AG08396 (cell line): ENCODE measurements at places on chromosomes 1 and 21.

DNA sequence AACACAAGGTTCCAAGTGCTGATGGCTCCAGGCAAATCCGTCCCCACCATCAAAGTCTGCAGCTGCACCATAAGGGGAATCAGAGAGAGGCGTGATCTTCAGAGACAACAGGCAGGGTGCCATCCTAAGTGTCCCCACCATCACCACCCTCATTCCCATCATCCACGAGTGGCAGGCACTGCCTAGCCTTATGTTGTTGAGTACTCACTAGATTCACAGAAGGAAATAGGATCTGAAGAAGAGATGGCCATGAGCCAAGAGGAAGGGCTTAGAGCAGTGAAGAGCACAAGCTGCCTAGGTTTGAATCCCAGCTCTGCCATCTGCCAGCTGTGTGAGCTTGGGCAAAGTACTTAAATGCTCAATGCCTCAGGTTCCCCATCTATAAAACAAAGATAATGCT lies 207.3 kb upstream of the CSF3R start:
- DNase-seq: no peak

- DNase-seq: no peak
These were observed 104.4 kb downstream of the OMA1 start for GRCh38 chr1:58442114-58442513.

DNA sequence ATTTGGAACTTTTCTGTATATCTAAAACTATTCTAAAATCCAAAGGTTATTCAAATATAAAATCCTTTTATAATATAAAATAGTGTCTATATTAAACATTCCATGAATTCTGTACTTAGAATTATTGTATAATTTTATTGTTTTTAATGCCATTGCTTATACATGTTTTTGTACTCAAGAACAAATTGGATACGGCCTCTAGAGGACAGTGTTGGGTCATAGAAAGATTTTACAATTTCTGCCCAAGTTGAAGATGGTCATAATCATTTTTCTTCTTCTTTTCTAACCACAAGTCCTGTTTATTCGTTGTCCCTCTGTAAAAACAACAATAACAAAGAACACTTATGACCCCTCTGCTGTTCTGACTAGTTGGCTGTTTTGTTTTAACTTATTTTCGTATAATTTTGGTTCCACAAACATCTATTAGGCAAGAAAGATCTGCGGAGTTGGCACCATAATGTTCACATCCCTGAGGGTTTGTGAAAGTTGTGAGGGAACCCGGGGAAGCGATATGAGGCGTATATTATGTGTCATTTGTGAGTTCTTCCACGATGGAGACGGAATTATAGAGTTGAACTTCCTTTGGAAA lies 75.7 kb upstream of the KIF26B start:
- DNase-seq: no peak

- DNase-seq: no peak
These were observed 39.7 kb upstream of the RUNX3 start for GRCh38 chr1:24969596-24970398.

- no peak for DNase-seq
These were observed 15.1 kb upstream of the MAB21L3 start for GRCh38 chr1:116096013-116096618.

DNA sequence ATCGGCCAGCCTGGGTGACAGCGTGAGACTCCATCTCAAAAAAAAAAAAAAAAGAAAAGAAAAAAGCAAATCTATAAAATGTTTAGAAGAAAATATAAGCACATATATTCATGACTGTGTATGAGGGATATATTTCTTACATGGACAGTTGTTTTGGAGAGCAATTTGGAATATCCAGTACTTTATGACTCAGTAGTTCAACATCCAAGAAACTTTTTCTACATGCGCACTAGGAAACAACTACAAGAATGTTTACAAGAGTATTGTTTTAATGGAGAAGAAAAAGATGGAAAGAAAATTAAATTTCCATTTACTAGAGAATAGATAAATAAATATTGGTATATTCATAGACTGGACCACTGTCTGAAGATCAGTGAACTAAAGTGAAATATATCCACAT lies 77.5 kb downstream of the MAST2 start:
- DNase-seq: no peak

DNA sequence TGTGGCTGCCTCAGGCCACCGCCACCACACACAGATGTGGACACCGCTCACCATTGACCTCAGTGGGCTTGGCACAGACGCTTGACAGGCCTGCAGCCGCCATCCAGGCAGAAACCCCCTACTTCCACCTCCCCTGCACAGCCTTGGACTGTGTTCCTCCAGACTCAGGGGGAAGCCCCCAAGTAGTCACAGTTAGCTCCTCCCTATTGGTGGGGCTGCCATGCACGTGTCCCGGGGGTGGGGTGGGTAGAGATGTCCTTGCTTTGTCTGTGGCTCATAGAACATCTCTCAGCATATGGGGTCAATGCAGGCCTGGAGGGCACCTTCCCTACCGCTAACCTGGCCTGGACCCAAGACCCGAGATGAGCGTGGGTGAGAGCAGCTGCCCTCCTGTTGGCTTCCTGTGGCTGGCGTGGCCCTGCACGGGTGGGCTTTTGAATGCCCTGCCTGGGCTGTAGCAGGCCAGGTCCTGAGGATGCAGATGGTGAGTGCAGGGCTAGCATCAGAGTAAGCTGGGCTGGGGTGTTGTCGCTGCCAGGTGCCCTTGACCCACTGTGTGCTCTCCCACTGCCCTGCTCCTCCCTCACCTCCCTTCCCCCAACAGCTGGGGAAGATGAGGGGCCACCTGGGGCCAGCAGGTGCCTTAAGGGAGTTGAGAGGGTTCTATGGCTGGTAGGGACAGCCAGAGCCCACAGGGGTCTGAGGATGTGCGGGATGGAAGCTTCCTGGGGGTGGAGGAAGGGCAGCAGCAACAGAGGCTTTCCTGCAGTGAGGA lies 6.2 kb downstream of the CROCC start:
- DNase-seq: no peak

DNA sequence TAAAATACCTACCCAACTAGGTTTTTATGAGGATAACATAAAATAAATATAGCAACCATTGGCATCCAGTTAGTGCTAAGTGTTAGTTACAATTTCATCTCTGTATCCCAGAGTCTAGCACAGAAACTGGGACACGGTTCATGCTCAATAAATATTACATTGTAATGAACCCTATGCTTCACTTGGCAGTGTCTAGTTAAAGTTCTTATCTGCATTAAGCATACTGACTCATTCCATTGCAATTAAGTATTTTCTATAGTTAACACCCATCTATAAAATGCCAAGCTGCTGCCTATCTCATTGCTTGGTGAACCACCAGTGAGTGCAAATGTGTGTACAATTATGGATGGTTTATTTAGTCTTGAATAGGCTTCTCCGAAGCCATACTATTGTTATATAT lies 15.2 kb downstream of the CHML start:
- DNase-seq: no peak

- DNase-seq: no peak
These were observed 303.3 kb upstream of the DUSP10 start for GRCh38 chr1:222045236-222045635.

- DNase-seq: no peak
These were observed 35.1 kb upstream of the DIP2A start for GRCh38 chr21:46423546-46424038.

- no peak for DNase-seq
These were observed 73.4 kb downstream of the CD2 start for GRCh38 chr1:116827607-116828105.

- no peak for DNase-seq
These were observed 600 bp downstream of the ASTN1 start for GRCh38 chr1:177163844-177164379.

- no peak for DNase-seq
These were observed 69.2 kb downstream of the SH3GLB1 start for GRCh38 chr1:86773341-86774288.

DNA sequence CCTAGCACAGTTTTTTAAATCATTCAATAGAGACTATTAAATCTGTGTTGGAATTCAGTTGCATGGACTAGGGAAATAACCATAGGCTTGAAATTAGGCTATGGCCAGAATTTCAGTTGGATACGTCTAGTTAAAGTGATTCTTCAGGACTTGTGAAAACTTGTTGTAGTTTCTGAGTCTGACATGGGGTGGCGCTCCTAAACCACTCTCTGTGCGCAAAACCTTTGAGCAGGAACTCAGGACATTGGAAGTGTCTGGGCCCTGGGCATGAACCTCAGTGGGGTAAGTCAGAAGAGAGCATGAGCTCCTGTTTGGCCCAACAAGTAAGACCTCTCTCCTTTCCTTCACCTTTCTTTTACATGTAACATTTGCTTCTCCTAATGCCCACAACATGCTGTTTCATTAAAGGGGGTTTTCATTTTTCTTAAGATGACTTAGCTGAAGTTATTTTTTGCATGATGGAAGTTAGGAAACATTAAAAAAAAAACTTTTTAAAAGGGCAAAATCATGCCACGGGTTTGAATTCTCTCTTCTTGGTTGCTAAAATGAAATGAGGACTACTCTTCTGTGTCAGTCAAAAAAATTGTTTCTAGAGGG lies 17.1 kb upstream of the CCDC190 start:
- DNase-seq: peak; percentile 57

GRCh38 chr1:41640141-41640751 lies 155.8 kb upstream of the EDN2 start:
- no peak for DNase-seq

DNA sequence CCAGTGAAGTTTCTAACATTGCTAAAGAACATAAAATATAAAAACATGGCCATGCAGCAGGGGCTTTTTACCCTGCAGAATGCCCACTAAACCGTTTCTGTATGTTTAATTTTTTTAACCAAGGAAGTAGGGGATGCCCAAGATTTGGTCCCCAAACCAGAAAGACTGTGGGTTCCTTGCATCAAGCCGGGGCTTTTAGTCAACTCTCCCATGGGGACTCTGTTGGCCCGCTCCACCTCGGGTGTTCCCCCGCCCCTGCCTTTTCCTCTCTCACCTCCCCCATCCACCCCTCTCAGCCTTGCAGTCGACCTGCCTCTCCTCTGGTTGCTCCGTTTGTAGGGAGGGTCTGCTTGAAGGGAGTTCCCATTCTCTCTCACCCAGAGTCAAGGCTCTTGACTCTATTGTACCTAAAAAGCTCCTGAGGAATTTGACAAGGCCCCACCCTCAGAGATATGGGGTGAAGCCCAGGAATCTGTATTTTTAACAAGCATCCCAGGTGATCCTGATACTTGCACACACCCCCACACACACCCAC lies 117.5 kb downstream of the TOMM20 start:
- no peak for DNase-seq

DNA sequence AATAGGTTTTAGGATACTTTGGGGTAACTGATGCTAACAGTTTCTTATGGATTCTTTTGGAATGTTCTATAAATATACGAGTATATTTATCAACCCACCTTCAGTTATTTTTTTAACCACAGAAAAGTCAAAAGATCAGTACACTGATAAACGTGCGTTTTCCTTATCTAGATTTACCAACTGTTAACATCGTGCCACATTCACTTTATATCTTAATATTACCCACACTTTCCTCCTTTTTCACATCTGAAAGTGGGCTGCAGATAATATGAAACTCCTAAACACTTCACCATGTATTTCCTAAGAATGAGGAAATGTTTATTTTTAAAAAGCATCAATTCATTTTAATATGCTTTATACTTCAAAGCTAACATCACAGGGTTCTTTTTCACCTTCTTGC lies 7.7 kb downstream of the ATF6 start:
- no peak for DNase-seq

DNA sequence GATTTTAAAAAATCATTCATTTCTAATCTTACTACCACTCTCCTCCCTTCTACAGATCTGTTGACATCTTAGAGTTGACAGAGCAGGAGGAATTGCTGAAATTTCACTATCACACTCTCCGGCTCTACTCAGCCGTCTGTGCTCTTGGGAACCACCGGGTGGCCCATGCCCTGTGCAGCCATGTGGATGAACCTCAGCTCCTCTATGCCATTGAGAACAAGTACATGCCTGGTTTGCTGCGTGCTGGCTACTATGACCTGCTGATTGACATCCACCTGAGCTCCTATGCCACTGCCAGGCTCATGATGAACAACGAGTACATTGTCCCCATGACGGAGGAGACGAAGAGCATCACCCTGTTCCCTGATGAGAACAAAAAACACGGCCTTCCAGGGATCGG lies 276.7 kb downstream of the ZP4 start:
- DNase-seq: no peak

DNA sequence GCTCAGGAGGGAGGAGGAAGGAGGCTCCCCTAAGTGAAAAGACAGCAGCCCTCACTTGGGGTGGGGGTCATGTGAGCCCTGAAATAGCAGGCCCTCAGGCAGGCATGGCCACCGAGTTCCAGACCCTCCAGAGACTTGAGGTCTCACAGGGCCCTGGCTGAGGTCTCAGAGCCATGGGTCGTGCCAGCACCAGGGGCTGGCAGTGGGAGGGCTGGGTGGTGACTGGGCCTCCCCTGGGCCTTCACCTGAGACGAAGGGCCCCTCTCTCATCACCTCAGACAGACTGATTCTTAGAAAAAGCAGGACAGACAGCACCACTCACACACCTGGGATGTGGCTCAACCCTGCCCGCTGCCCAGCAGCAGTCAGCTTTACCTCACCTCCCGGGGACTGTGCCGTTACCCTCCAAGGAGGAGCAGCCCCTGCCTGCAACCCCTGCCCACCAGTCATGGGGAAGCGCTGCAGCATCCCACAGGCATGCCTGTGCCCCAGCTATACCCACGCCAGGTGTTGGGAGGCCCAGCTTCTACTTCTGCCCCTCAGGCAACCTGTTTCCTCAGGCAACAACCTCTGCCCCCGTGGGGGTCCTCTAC lies 42.6 kb upstream of the LRP8 start:
- no peak for DNase-seq

GRCh38 chr1:51953079-51953478 lies 37.4 kb downstream of the RAB3B start:
- DNase-seq: no peak

GRCh38 chr1:66445492-66446181 lies 88.3 kb upstream of the SGIP1 start:
- DNase-seq: no peak

GRCh38 chr1:1137256-1138045 lies 21.6 kb upstream of the C1orf159 start:
- no peak for DNase-seq
